ENCODE measurements at places on chromosomes 1 and 21. TPM values are rescaled to one million over a fixed set of nuclear protein-coding genes. Genes with fewer than 3 reads are reported as not detected.

Gene AKIRIN1
- total RNA-seq, result 33.4 TPM

Gene GBP7
- total RNA-seq, result not detected

Gene ST6GALNAC3
- 1.8 TPM for total RNA-seq

Gene ARHGEF10L
- 27.8 TPM for total RNA-seq

Gene C1orf87
- 0.17 TPM for total RNA-seq

Gene CA6
- not detected for total RNA-seq

Gene IL23R
- not detected for total RNA-seq

Gene LRRC53
- total RNA-seq, result not detected

Gene NHLH2
- total RNA-seq, result 0.06 TPM

Gene EPB41
- 16.1 TPM for total RNA-seq

Gene KRTAP13-2
- total RNA-seq, result not detected

Gene LAMC2
- total RNA-seq, result 382 TPM

Gene OR10J1
- total RNA-seq, result not detected

Gene LRRC38
- not detected for total RNA-seq

Gene MEX3A
- 19.0 TPM for total RNA-seq

Gene RGL1
- 2.8 TPM for total RNA-seq

Gene E2F2
- total RNA-seq, result 6.5 TPM

Gene METTL13
- 43.9 TPM for total RNA-seq

Gene NBPF20
- 1.0 TPM for total RNA-seq

Gene RHEX
- total RNA-seq, result 0.29 TPM

Gene TCHHL1
- not detected for total RNA-seq

Gene OR2T11
- total RNA-seq, result not detected

Gene PM20D1
- not detected for total RNA-seq

Gene CRP
- not detected for total RNA-seq

Gene FCMR
- 0.65 TPM for total RNA-seq

Gene CPTP
- 40.1 TPM for total RNA-seq

Gene IL19
- not detected for total RNA-seq

Gene DISC1
- 4.0 TPM for total RNA-seq

Gene HPDL
- 2.9 TPM for total RNA-seq

Gene CACNA1S
- total RNA-seq, result not detected

Gene OXCT2
- 15.0 TPM for total RNA-seq

Gene RIMS3
- total RNA-seq, result 4.2 TPM

Gene CR1
- not detected for total RNA-seq

Gene NLRP3
- total RNA-seq, result 7.4 TPM

Gene NDUFS2
- 104 TPM for total RNA-seq

Gene FAM110D
- total RNA-seq, result not detected

Gene WNT9A
- 2.7 TPM for total RNA-seq

Gene VHLL
- not detected for total RNA-seq

Gene KRTAP21-2
- not detected for total RNA-seq

Gene GOLT1A
- 1.7 TPM for total RNA-seq

Gene BRINP3
- not detected for total RNA-seq

Gene MYOC
- not detected for total RNA-seq

Gene SUSD4
- total RNA-seq, result 0.07 TPM

Gene ARTN
- 14.1 TPM for total RNA-seq

Gene FOXD2
- not detected for total RNA-seq

Gene SLC30A7
- total RNA-seq, result 15.6 TPM

Gene NFASC
- 0.29 TPM for total RNA-seq

Gene YY1AP1
- total RNA-seq, result 30.5 TPM

Gene AIM2
- total RNA-seq, result 0.29 TPM

Gene RHBDL2
- not detected for total RNA-seq

All from epithelial cell of proximal tubule (primary cell).